ENCODE measurements at places on chromosomes 7 and 10. TPM values are rescaled to one million over a fixed set of nuclear protein-coding genes. Genes with fewer than 3 reads are reported as not detected.

Gene FKBP9
- total RNA-seq: 113 TPM

Gene PNLIPRP1
- total RNA-seq: not detected

Gene LIPF
- not detected for total RNA-seq

Gene SLC18A3
- 0.49 TPM for total RNA-seq

Gene TEX36
- not detected for total RNA-seq

Gene NPC1L1
- total RNA-seq: 0.49 TPM

Gene ARHGEF35
- total RNA-seq: 8.3 TPM

Gene KAZALD1
- total RNA-seq: 4.2 TPM

GRCh38 chr10:7933757-7934156 is 115.5 kb downstream of the TAF3 start:
- H3K36me3 ChIP-seq: no peaks in the 10 kb centered on the region
- no peaks in the 10 kb centered on the region for H3K27me3 ChIP-seq

DNA sequence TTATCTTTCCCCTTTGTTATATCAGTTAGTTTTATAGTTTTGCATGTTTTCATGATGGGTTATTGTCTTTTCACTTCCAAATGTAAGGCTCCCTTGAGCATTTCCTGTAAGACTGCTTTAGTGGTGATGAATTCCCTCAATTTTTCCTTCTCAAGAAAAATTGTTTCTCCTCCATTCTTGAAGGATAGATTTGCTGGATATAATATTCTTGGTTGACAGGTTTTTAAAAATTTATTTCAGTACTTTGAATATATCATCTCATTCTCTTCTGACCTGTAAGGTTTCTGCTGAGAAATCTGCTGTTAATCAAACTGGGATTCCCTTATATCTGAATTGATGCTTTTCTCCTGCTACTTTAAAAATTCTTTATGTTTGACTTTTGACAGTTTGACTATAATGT is 33.3 kb downstream of the SCART1 start:
- H3K27me3 ChIP-seq: no peaks in the 10 kb centered on the region
- H3K27ac ChIP-seq: no peak overlapping the region
- DNase-seq: no peak
- no peak overlapping the region for H3K4me3 ChIP-seq
- no peaks in the 10 kb centered on the region for H3K36me3 ChIP-seq

GRCh38 chr10:47323636-47324296 is 1.5 kb downstream of the GDF2 start:
- no peaks in the 10 kb centered on the region for H3K27me3 ChIP-seq
- no peaks in the 10 kb centered on the region for H3K36me3 ChIP-seq
- no peak overlapping the region for H3K4me3 ChIP-seq
- no peak for DNase-seq

DNA sequence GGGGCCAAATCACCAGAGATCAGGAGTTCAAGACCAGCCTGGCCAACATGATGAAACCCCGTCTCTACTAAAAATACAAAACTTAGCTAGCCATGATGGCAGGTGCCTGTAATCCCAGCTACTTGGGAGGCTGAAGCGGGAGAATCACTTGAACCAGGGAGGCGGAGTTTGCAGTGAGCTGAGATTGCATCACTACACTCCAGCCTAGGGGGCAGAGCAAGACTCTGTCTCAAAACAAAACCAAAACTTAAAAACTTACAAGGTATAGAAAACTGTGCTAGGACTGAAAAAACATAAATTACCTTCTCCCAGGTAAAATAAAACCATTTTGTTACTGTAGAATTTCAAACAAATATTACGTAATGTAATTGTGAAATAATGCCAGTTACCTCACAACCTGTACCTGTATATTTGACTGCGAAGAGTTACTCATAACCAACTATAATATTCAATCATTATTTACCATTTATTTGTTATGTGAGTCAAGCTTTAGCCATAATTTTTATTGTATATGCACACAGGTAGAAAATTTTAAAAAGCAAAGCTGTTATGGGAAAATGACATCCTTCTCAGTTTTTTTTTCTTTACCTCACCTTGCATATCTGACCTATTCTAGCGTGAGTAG is 180.9 kb downstream of the SEMA3A start:
- no peaks in the 10 kb centered on the region for H3K27me3 ChIP-seq
- no peaks in the 10 kb centered on the region for H3K4me1 ChIP-seq
- H3K36me3 ChIP-seq: no peaks in the 10 kb centered on the region
- no peak overlapping the region for H3K4me3 ChIP-seq

DNA sequence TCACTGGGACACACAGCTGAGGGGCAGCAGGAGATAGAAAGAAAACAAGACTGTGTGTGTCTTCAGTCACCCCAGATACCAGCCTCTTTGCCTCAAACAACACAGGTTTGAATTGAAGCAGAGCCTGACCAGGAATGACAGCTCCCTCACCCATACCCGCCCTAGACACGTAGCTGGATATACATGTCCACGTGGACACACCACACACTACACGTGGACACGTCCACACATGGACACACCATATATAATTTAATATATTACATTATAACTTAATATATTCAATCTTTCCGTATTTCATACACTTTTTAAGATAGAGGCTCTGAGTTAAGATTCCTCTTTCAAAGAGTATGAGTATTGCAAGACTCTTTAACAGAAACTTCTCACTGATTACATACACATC is 11.3 kb downstream of the GDF2 start:
- no peaks in the 10 kb centered on the region for H3K4me1 ChIP-seq
- no peaks in the 10 kb centered on the region for H3K27me3 ChIP-seq
- no peak overlapping the region for H3K4me3 ChIP-seq
- no peaks in the 10 kb centered on the region for H3K36me3 ChIP-seq

- H3K27me3 ChIP-seq: no peaks in the 10 kb centered on the region
- peaks cover 10% of the 10 kb centered on the region for H3K4me1 ChIP-seq
Observed at GRCh38 chr10:23067939-23068775, 27.2 kb upstream of the MSRB2 start.

DNA sequence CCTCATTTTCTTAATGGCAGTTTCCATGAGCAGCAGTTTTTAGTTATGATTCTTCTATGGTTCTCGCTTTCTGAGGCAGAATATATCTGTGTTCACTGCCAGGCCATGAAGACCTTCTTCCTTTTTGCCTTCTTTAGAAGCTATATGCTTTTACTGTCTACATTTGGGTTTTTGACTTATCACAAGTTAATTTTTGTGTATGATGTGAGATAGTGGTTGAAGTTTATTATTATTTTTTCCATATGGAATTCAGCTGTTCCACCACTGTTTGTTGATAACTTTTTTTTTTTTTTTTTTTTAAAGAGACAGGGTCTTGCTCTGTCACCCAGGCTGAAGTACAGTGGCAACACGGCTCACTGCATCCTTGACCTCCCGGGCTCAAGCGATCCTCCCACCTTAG is 44.5 kb downstream of the INPP5A start:
- H3K27me3 ChIP-seq: no peaks in the 10 kb centered on the region
- no peak overlapping the region for H3K27ac ChIP-seq
- H3K4me1 ChIP-seq: peaks cover 43% of the 10 kb centered on the region
- H3K4me3 ChIP-seq: no peak overlapping the region
- no peaks in the 10 kb centered on the region for H3K36me3 ChIP-seq
- no peak for DNase-seq

DNA sequence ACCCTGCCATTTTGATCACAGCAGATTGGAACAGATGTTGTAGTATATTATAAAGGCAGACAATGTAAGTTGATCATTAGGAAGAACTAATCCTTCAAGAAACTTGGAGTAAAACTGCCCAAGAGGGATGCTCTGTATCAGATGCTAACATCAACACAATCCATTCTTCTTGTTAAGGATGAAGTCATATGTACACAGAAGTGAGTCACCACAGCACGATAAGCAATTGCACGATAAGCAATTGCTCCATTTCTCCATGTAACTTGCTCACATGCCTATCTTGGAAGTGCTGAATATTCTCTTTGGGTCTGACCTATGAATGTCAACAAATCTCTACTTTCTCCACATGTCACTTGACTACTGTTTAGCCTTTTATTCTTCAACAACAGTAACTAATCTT is 41.5 kb upstream of the DMTF1 start:
- H3K4me1 ChIP-seq: no peaks in the 10 kb centered on the region
- no peak overlapping the region for H3K4me3 ChIP-seq
- H3K27me3 ChIP-seq: no peaks in the 10 kb centered on the region
- no peak overlapping the region for H3K27ac ChIP-seq
- H3K36me3 ChIP-seq: no peaks in the 10 kb centered on the region
- DNase-seq: no peak

DNA sequence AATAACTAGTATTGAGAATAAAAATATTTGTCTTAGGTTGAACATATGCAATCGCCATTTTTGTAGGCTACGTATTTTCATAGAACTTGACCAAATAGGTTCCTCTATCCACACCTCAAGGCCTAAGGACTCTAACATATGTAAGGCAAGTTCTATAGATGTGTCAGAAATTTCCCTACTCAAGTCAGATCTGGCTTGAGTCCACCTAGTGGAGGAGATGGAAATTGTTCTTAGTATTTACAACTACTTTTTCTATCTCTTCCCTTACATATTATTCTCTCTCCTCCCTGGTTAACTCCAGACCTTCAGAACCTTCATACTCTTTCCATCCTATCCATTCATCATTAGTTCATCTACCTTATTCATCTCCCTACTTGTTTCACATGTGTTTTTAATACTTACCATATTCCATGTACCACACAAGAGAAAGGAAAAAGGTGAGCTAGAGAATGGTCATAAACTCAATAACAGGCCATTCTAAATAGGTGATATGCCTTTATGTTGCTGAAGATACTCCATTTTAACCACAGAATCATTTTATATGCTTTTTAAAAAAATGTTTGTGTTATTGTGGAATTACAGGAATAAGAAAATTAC is 174.5 kb upstream of the HDAC9 start:
- H3K27me3 ChIP-seq: no peaks in the 10 kb centered on the region
- H3K27ac ChIP-seq: peak overlapping the region; percentile 22
- H3K36me3 ChIP-seq: no peaks in the 10 kb centered on the region
- H3K4me3 ChIP-seq: no peak overlapping the region
- peaks cover 21% of the 10 kb centered on the region for H3K4me1 ChIP-seq

DNA sequence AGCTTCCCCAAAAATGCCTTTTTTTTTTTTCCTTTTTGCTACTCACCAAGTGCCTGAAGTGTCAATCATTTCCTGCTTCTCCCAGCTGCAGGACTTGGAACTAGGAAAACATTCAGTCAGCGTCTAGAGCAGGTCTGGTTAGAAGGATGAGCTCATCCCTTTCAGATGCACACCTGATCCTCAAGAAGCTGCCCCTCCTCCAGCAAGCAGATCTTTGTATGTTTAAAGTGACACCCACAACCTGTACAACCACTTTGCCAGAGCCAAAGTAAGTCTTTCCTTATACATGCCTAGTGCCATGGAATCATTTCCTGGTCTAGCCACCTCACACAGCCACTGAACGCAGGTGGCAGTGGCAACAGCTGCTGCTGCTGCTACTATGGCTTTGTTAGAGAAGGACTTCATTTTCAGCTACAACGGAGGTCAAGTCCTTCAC is 10.4 kb upstream of the USP54 start:
- H3K27me3 ChIP-seq: no peaks in the 10 kb centered on the region
- no peak overlapping the region for H3K4me3 ChIP-seq
- H3K27ac ChIP-seq: peak overlapping the region; percentile 10
- no peaks in the 10 kb centered on the region for H3K4me1 ChIP-seq

GRCh38 chr10:131963811-131964210 is 17.9 kb downstream of the BNIP3 start:
- H3K27me3 ChIP-seq: no peaks in the 10 kb centered on the region
- no peaks in the 10 kb centered on the region for H3K4me1 ChIP-seq
- H3K27ac ChIP-seq: no peak overlapping the region

DNA sequence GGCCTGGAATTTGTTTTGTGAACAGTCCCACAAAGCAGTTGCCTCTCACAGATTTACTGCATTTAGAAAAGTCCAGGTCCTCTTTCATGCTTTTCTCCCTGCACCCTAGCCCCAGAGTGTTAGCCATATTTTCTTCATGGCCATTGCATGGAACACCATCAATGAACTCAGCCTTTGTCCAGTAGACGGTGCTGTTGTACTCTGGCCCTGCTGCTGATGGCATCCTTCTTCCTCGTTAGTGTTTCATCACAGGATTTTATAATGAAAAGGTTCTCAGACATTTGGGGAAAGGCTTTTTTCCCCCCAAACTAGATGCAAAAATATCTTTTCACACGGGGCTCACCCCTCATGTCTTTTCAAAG is 93.0 kb upstream of the SLC25A13 start:
- DNase-seq: no peak
- no peaks in the 10 kb centered on the region for H3K27me3 ChIP-seq
- no peak overlapping the region for H3K4me3 ChIP-seq
- no peak overlapping the region for H3K27ac ChIP-seq
- no peaks in the 10 kb centered on the region for H3K36me3 ChIP-seq
- no peaks in the 10 kb centered on the region for H3K4me1 ChIP-seq

DNA sequence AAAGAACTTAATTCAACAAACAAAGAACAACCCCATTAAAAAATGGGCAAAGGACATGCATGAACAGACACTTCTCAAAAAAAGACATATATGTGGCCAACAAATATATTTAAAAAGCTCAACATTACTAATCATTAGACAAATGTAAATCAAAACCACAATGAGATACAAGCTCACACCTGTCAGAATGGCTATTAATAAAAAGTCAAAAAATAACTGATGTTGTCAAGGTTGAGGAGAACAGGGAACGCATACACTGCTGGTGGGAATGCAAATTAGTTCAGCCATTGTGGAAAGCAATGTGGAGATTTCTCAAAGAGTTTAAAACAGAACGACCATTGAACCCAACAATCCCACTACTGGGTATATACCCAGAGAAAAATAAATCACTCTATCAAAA is 19.1 kb downstream of the ZFAND4 start:
- peaks cover 11% of the 10 kb centered on the region for H3K36me3 ChIP-seq
- no peak for DNase-seq
- no peak overlapping the region for H3K27ac ChIP-seq

DNA sequence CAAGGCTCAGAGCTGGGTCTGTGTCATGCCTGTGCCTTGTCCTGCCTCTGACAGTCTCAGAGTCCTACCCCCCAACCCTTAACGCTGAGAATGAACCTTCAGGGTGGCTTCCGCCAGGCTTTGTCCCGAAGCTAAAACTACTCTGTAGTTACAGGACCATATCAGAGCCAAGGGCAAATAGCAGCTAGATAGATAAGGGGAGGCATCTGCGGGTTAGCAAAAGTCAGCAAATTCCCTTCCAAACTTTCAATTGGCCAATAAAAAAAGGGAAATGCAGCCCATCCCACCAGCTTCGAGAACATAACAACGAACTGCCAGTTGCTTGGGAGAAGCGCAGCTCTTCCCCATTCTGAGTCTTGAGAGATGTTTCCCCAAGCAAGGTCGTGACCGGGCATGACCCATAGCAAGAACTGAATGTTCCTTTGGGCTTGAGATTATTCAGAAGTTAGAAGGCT is 17.7 kb downstream of the CCL24 start:
- H3K4me1 ChIP-seq: peaks cover 31% of the 10 kb centered on the region
- no peaks in the 10 kb centered on the region for H3K36me3 ChIP-seq
- peak overlapping the region; percentile 53 for H3K27ac ChIP-seq

Data from vagina (tissue), 2 donors.